ENCODE measurements at places on chromosomes 4 and X.

- DNase-seq, result no peak
Observed at GRCh38 chr4:118350961-118351360, 1.8 kb downstream of the PRSS12 start.

DNA sequence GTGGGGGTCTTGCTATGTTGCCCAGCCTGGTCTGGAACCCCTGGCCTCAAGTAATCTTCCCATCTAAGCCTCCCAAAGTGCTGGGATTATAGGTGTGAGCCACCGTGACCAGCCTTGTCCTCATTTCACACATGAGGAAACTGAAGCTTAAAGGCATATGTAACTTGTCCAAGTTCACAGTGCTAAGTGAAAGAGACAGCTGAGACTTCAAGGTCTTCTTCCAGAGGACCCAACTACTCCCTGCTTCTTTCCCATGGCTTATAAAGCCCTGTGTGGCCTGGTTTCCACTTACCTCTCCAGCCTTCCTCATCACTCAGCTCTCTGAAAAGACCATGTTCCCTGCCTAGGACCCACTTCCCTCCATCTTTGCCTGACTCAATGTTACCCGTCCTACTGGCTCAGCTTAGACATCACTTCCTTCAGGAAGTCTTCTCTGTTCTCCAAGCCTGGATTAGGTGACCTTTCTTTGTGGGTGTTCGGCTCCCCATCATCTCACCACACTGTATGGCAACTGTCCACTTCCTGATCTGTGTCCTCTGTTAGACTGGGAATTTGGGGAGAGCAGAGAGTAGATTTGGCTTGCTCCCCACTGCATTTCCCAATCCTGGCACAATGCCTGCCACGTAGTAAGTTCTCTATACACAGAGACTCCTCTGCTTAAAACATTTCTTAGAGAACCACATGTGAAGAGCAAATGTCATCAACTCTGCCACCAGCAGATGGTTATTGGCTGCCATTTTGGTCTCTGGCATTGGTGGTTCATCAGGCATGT lies 30.4 kb upstream of the LAMP2 start:
- no peak for DNase-seq

DNA sequence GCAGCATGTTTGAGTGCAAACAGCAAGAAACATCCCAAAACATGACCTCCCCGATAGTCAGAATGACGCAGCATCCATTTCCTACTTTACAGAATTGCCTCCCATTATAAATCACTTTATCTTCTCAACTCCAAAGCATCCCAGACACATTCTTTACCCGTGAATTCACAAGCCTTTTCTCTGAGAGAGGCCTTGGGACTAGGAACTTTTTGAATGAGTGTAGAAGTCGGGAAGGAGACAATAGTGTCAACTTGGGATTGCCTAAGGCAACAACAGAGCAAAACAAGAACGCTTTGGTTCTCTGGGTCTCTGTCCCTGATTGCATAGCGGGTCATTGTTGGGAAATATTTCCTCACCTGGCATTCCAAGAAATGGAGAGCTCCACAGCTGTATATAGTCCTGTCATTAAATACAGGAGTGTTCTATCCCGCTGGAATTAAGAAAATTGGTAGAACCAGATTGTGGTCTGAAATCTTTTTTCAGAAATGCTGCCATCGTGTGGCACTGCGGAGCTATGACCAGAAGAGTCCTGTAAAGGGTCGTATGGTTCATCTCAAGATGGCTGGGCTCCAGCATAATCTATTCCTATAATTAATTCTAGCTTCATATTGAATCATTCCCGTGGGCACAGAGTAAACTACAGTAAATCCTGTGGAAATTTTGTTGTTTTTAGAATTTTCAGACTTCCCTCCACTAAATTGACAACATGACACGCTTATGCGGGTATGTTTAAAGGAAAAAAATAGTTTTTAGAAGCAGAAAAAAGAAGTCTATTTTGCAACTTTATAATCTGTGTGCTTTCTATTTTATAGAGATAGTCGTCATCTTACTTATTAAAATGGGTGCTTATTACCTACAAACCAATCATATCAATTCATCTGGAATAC lies 2.0 kb upstream of the SPP1 start:
- peak; percentile 88 for DNase-seq

DNA sequence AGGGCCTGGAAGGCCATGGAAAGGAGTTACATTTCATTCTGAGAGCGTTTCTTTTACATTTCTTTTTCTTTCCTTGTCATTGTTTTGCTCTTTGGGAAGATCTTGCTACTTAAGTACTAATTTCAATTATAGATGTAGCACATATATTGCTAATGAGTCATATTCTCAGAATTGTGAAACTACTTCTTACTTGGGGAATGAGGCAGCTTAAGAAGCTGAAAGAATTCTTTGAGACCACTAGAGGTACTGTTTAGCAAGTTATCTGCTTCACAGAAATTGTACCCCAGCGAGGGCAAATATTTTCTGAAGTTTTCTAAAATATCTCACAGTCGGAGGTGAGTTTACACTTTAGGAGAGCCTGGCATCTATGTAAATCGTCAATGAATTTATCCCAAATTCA lies 100.6 kb downstream of the AFF2 start:
- no peak for DNase-seq

All from kidney glomerular epithelial cell (primary cell).